ENCODE measurements at places on chromosomes 7 and 10. TPM values are rescaled to one million over a fixed set of nuclear protein-coding genes. Genes with fewer than 3 reads are reported as not detected.

DNA sequence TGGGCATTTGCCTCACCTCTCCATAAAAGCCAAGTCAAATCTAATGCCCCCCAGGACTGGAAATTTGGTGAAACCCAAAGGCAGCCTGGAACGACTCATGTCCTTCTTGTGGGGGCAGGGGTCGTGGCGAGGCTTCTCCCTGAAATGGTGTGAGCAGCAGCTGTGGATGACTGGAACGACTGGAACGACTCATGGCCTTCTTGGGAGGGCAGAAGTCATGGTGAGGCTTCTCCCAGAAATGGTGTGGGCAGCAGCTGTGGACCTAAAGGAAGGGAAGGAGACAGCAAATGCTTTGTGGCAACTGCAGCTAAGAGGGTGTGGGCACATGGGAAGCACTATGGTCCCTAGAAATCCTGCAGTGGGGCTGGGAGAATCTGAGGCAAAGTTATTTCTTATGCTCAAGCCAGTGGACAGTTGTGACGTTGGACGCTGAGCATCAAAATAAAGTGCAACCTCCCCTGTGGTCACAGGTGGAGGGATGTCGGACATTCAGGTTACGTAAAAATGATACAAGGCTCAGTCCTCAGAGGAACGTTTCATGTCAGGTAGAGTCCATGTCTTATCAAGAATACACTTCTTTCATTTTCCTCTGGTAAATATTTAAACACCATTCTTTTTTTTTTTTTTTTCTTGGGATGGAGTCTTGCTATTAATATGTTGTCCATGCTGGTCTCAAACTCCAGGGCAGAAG, 107.0 kb upstream of the KIF5B start:
- no peaks in the 10 kb centered on the region for H3K36me3 ChIP-seq
- no peak overlapping the region for H3K27ac ChIP-seq
- DNase-seq: no peak
- no peak overlapping the region for H3K4me3 ChIP-seq

The CALU gene
- total RNA-seq: 23.1 TPM

DNA sequence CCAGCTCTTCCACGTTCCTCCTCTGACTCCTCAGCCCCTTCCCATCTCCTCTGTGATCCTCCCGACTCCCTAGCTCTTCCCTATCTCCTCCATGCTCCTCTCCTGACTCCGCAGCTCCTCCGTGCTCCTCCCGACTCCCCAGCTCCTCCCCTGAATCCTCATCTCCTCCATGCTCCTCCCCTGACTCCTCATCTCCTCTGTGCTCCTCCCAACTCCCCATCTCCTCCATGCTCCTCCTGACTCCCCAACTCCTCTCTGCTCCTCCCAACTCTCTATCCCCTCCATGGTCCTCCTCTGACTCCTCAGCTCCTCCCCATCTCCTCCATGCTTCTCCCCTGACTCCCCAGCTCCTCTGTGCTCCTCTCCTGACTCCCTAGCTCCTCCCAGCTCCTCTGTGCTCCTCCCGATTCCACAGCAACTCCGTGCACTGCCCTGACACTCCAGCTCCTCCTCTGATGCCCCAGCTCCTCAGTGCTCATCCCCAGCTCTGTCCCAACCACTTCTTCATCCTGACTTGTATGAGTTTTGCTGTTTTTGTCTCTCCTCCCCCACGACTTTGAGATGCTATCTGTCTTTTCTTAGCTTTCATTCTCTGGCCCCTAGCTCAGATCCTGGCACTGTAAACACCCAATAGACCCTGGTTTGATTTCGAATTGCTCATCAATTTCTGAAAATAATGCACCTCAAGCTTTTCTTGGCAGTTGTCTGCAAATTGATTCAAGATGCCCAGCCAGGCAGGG, 38.3 kb downstream of the OAT start:
- DNase-seq: no peak
- H3K4me1 ChIP-seq: no peaks in the 10 kb centered on the region
- H3K36me3 ChIP-seq: no peaks in the 10 kb centered on the region

DNA sequence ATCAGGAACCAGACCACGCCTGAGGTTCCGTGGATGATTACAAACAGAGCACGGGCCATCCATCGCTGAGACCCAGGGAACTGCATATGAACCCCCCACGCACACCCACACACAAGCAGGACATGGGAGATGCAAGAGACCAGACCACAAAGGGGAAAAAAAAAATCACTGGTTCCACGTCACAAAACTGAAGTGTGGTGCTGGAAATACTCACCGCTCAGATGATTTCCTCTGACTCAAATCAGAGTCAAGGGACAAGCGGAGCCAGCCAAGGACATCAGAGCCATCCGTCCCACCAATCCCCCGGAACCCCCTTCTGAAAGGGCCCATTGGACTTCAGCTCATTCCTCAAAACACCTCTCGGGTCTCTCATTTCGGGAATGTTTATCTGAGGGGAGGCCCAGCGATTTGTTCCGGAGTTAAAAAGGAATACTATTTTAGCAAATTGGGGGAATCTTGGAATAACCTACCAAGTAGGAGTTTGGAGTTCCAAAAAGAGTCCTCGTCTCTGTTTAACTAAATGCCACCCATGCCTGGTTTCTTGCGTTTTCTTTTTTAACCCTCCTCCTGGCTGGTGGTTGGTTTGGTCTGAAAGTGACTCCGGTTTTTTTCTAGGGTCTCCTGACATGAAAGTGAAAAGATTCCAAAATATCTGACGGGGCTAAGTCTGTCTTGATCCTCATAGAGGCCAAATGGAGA, 15.0 kb downstream of the SNX8 start:
- H3K4me1 ChIP-seq: no peaks in the 10 kb centered on the region
- no peaks in the 10 kb centered on the region for H3K27me3 ChIP-seq
- no peak overlapping the region for H3K27ac ChIP-seq
- H3K36me3 ChIP-seq: no peaks in the 10 kb centered on the region
- no peak overlapping the region for H3K4me3 ChIP-seq

The LGI1 gene
- not detected for total RNA-seq

The IL6 gene
- total RNA-seq: 0.64 TPM

The TMEM176A gene
- not detected for total RNA-seq

GRCh38 chr7:1554333-1555045, 1.5 kb downstream of the TMEM184A start:
- no peak for DNase-seq
- H3K27ac ChIP-seq: no peak overlapping the region
- H3K36me3 ChIP-seq: no peaks in the 10 kb centered on the region
- H3K4me3 ChIP-seq: no peak overlapping the region

- no peak overlapping the region for H3K27ac ChIP-seq
- no peak for DNase-seq
- H3K36me3 ChIP-seq: no peaks in the 10 kb centered on the region
- no peaks in the 10 kb centered on the region for H3K27me3 ChIP-seq
Observed at GRCh38 chr7:20932785-20933527, 146.3 kb upstream of the SP8 start.

GRCh38 chr7:7789551-7789988, 71.2 kb upstream of the RPA3 start:
- no peak for DNase-seq
- H3K4me1 ChIP-seq: no peaks in the 10 kb centered on the region
- no peak overlapping the region for H3K4me3 ChIP-seq
- H3K27ac ChIP-seq: no peak overlapping the region

GRCh38 chr7:15554081-15554480, 7.7 kb downstream of the AGMO start:
- no peaks in the 10 kb centered on the region for H3K4me1 ChIP-seq
- no peak overlapping the region for H3K27ac ChIP-seq
- no peaks in the 10 kb centered on the region for H3K27me3 ChIP-seq
- no peak for DNase-seq

The C10orf67 gene
- not detected for total RNA-seq

- H3K27me3 ChIP-seq: no peaks in the 10 kb centered on the region
- DNase-seq: no peak
- H3K27ac ChIP-seq: no peak overlapping the region
- H3K36me3 ChIP-seq: no peaks in the 10 kb centered on the region
Observed at GRCh38 chr10:31594347-31594873, 275.4 kb downstream of the ZEB1 start.

GRCh38 chr10:103501186-103501585, 7.7 kb downstream of the NEURL1 start:
- no peaks in the 10 kb centered on the region for H3K36me3 ChIP-seq
- H3K4me3 ChIP-seq: no peak overlapping the region
- H3K27me3 ChIP-seq: no peaks in the 10 kb centered on the region
- no peak overlapping the region for H3K27ac ChIP-seq

The VSIR gene
- total RNA-seq: 91.1 TPM

GRCh38 chr7:24830440-24831050, 73.3 kb upstream of the GSDME start:
- H3K27me3 ChIP-seq: no peaks in the 10 kb centered on the region
- peaks cover 21% of the 10 kb centered on the region for H3K36me3 ChIP-seq
- no peak overlapping the region for H3K27ac ChIP-seq
- DNase-seq: no peak
- H3K4me3 ChIP-seq: no peak overlapping the region

The OR6V1 gene
- total RNA-seq: not detected

DNA sequence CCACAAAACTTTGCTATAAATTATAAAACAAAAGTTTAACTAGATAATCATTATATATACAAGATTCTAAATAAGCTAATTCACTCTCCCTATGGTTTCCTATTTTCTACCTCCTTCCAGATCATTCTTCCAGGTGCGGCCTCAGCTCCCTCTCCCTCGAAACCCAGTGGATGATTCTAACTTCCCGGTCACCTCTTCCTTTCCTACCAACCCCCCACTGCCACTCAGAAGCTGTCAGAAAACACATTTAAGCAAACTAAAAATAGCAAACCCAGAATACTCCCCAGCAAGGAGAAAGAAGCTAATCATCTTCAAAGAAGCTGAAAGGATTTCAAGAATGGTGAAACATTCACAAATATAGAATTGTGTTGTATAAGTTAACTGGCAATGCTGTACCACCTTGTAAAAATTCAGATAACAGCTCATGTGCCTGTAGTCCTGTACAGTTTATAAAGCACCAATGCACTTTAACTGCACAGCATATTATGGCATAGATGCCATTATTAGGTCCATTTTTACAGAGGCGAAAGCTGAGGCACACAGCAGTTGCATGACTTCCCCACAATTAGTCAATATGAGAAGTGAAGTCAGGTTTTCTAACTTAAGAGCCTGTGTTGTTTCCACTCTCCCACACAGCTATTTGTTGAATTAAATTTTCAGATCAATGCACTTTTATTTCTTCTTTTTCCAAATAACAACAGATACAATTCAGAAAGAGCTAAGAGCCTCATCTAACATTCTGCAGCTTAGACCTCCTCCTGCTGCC, 13.7 kb upstream of the DNTT start:
- DNase-seq: no peak
- H3K4me3 ChIP-seq: no peak overlapping the region
- H3K27me3 ChIP-seq: no peaks in the 10 kb centered on the region
- H3K4me1 ChIP-seq: no peaks in the 10 kb centered on the region
- no peak overlapping the region for H3K27ac ChIP-seq

- no peaks in the 10 kb centered on the region for H3K4me1 ChIP-seq
- H3K36me3 ChIP-seq: no peaks in the 10 kb centered on the region
- no peak overlapping the region for H3K27ac ChIP-seq
Observed at GRCh38 chr10:109765838-109766237, 157.5 kb downstream of the XPNPEP1 start.

GRCh38 chr10:82576093-82576492, 701.1 kb downstream of the NRG3 start:
- H3K36me3 ChIP-seq: no peaks in the 10 kb centered on the region
- H3K27me3 ChIP-seq: no peaks in the 10 kb centered on the region
- no peaks in the 10 kb centered on the region for H3K4me1 ChIP-seq
- no peak overlapping the region for H3K27ac ChIP-seq
- no peak overlapping the region for H3K4me3 ChIP-seq

- H3K4me3 ChIP-seq: peak overlapping the region; percentile 85
- peaks cover 31% of the 10 kb centered on the region for H3K4me1 ChIP-seq
- H3K27ac ChIP-seq: peak overlapping the region; percentile 97
- DNase-seq: no peak
- H3K27me3 ChIP-seq: no peaks in the 10 kb centered on the region
Observed at GRCh38 chr10:86522510-86522855, 891 bp upstream of the WAPL start.

DNA sequence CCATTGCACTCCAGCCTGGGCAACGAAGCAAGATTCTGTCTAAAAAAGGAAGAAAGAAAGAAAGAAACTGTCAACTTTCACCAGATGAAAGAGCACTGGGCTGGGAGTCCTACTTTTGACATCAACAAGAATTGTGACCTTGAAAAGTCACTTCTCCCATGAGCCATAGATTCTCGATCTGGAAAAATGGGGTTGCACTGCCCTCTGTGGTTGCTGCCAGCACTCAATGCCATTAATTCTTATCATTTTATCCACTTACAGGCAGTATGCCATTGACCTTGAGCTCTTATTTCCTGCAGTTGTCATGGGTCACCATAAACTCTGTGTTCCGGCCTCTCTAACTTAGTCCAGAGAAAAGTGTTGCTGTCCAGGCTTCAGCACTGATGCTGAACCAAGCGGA, 137.2 kb downstream of the NOC3L start:
- no peaks in the 10 kb centered on the region for H3K27me3 ChIP-seq
- no peak overlapping the region for H3K27ac ChIP-seq
- no peak for DNase-seq

GRCh38 chr7:94056796-94057207, 52.6 kb upstream of the BET1 start:
- H3K4me3 ChIP-seq: no peak overlapping the region
- no peaks in the 10 kb centered on the region for H3K36me3 ChIP-seq
- H3K27ac ChIP-seq: no peak overlapping the region
- no peak for DNase-seq
- H3K27me3 ChIP-seq: no peaks in the 10 kb centered on the region
- no peaks in the 10 kb centered on the region for H3K4me1 ChIP-seq

The TAF6 gene
- 39.5 TPM for total RNA-seq

GRCh38 chr7:82559193-82559805, 115.7 kb upstream of the CACNA2D1 start:
- no peak overlapping the region for H3K4me3 ChIP-seq
- H3K4me1 ChIP-seq: no peaks in the 10 kb centered on the region
- no peaks in the 10 kb centered on the region for H3K27me3 ChIP-seq

- H3K27me3 ChIP-seq: no peaks in the 10 kb centered on the region
- H3K36me3 ChIP-seq: no peaks in the 10 kb centered on the region
- DNase-seq: no peak
Observed at GRCh38 chr10:46096446-46096845, 50.4 kb upstream of the MSMB start.

GRCh38 chr7:34362621-34363020, 295.4 kb upstream of the NPSR1 start:
- no peak overlapping the region for H3K27ac ChIP-seq
- H3K36me3 ChIP-seq: no peaks in the 10 kb centered on the region
- H3K27me3 ChIP-seq: no peaks in the 10 kb centered on the region
- H3K4me1 ChIP-seq: no peaks in the 10 kb centered on the region
- H3K4me3 ChIP-seq: no peak overlapping the region

DNA sequence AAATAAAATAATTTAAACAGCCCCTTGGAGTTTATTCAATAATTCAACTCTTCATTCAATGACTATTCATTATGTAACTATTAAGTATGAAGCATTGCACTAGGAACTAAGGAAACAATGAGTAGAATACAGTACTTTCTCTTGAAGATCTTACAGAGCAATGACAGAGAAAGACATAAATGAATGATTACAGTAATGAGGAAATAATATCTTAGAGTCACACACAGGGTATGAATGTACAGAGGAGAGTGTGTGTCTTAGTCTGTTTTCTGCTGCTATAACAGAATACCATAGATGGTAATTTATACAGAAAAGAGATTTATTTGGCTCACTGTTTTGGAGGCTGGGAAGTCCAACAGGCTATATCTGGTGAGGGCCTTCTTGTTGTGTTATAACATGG, 120.5 kb upstream of the NRBF2 start:
- H3K4me3 ChIP-seq: no peak overlapping the region
- no peak for DNase-seq
- H3K36me3 ChIP-seq: no peaks in the 10 kb centered on the region
- H3K27me3 ChIP-seq: no peaks in the 10 kb centered on the region
